ENCODE measurements at places on chromosomes 7 and 10.

DNA sequence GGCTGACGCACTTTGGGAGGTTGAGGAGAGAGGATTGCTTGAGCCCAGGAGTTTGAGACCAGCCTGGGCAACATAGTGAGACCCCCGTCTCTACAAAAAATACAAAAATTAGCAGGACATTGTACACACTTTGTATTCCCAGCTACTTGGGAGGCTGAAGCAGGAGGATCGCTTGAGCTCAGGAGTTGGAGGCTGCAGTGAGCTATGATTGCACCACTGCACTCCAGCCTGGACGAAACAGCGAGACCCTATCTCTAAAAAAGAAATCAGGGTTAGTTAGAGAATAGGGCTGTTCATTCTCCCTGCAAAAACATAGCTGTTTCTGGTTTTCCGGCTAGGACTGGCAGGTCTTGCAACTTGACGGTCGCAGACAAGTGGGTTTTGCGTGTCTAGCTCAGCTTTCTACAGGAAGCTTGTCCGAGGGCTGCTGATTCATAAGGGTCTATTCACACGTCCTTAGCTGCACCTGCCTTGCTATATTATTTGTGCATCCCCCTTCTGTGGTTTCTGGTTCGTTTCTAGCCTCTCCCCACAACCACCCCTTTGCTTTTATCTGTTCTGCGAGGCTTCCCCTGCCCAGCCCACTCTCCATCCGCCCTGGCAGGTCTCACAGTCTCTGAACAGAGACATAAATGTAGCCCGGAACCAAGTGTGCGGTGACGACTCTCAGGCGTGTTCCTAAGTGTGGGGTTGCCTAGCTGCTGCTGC is 10.7 kb downstream of the AMZ1 start:
- no peak for DNase-seq

DNA sequence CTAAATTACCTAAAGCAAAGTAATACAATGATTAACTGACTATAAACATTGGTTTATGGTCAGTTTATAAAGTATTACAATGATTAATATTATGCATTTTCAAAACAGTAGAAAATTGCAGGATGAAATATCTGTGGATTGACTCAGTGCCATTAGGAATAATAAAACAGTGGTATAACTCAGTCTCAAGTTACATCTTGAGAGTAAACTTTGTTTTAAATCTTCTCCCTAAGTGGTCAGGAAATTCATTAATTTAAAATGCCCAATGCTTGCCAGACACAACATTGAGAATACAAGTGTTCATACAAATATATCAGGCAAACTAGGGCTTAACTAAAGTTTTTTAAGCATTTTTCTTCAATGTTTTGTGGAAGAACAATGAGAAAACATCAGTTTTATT is 257.8 kb downstream of the ETV1 start:
- no peak for DNase-seq

GRCh38 chr7:134782121-134782623 is 2.7 kb downstream of the CALD1 start:
- no peak for DNase-seq

- no peak for DNase-seq
Measured at GRCh38 chr7:55549457-55549856, 22.8 kb downstream of the VOPP1 start.

- no peak for DNase-seq
Measured at GRCh38 chr7:69419934-69420333, 178.3 kb upstream of the AUTS2 start.

DNA sequence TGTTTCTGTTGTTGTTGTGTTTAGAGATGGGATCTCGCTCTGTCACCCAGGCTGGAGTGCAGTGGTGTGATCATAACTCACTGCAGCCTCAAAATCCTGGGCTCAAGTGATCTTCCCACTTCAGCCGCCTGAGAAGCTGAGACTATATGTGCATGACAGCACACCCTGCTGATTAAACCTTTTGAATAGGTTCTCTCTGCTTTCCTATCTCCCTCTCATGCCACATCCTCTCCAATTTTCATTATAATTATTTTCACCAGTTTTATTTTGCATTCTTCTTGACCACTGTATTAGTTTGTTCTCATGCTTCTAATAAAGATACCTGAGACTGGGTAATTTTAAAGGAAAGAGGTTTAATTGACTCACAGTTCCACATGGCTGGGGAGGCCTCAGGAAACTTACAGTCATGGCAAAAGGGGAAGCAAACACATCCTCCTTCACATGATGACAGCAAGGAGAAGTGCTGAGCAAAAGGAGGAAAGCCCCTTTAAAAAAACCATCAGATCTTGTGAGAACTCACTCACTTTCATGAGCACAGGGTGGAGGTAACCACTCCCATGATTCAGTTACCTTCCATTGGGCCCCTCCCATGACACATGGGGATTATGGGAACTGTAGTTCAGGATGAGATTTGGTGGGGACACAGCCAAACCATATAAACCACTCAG is 12.9 kb downstream of the AGK start:
- DNase-seq = peak; percentile 51

DNA sequence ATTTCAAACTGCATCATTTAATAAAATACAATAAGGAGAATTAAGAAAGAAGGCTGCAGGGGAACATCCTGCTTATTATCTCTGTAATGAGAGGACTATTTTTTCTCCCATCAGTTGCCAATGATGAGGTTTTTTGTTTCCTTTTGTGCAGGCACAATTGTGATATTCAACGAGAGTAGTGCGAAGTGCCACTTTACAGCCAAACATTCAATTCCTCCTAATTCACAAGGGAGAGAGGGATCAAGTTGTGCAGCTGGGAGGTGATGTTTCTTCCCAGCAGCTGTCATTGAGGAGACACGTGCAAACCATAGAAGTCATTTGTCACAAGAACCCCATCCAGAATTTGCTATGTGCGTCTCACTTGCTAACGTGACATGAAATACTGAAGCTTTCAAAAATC is 81.6 kb upstream of the ICA1 start:
- DNase-seq = no peak

DNA sequence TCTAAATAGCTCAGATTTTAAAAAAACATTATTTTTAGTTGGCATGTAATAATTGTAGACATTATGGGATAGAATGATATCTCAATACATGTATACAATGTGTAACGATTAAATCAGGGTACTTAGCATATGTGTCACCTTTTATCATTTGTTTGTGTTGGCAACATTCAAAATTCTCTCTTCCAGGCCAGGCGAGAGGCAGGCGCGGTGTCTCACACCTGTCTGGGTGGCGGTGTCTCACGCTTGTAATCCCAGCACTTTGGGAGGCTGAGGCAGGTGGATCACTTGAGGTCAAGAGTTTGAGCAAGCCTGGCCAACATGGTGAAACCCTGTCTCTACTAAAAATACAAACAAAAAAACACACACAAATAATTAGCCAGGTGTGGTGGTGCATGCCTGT is 151.7 kb downstream of the RTKN2 start:
- DNase-seq = no peak

DNA sequence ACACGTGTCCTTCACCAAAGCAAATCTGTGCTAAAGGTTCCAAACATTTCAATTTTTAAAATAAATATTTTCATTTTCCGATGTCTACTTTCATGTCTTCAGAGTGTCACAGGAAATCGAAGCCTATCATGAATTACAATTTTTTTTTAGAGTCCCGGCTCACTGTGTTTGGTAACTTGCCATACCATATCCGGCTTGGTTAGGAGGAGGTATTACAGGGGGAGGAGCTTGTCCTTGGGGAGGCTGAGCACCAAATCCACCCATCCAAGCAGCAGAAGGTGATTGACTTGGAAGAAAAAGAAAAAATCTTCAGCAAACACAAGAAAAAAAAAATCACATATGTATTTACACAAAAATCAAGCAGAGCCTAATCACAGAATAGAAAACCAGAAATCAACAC is 21.3 kb downstream of the TIAL1 start:
- peak; percentile 16 for DNase-seq

GRCh38 chr10:116460219-116460618 is 32.6 kb downstream of the PNLIPRP3 start:
- no peak for DNase-seq

GRCh38 chr10:121244818-121245217 is 353.4 kb downstream of the FGFR2 start:
- no peak for DNase-seq

DNA sequence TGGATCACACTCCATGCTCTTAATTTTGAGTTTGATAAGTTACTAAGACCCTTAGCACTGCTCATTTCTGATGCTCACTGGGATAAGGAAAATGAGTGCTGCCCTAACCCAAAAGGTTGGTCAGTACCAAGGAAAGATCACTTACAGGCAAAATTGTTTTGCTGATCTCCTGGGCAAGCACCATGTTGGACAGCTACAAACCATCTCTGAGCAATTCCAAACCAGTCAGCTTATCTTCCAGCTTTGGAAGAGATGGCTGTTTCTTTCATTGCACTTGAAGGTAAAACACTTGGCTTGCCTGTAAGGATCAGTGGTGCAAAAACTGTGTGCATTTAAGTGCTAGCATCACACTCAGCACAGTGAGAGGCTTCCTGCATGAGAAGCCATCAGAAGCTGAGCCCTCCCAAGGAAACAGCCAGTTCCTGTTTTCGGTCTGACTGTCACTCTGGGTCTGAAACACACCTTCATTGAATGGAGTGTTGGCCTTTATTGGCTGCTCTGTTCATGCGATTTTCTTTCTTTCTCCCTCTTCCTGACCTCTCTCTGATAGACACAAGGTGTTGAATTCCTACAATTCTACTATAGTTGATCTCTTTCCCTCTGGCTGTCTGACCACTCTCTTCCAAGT is 126.4 kb upstream of the GHITM start:
- no peak for DNase-seq

DNA sequence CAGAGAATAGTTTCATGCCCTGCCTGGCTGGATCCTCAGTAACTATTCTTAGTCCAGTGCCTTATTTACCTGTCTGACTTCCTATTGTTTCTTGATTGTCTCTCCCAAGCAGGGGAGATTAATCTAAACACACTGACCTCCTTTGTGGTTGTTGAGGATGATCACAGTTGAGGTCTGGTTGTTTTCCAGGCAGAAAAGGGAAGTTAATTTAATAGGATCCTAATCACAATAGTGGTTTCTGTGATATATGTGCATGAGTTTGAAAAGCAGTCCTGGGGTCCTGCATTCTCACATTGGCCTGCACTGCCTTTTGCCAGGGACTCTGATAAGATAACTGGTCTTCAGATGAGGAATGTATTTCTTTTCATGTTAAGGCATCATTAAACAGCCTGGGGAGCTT is 130.1 kb downstream of the SND1 start:
- no peak for DNase-seq

- no peak for DNase-seq
Measured at GRCh38 chr7:130904792-130905191, 170.8 kb upstream of the KLF14 start.

GRCh38 chr10:78747401-78748234 is 321.1 kb upstream of the ZMIZ1 start:
- no peak for DNase-seq

- no peak for DNase-seq
Measured at GRCh38 chr7:149409895-149410294, 51.0 kb downstream of the ZNF777 start.

GRCh38 chr10:30039567-30039966 is 19.8 kb downstream of the JCAD start:
- DNase-seq = no peak

- no peak for DNase-seq
Measured at GRCh38 chr7:27409776-27410175, 167.2 kb downstream of the EVX1 start.

DNA sequence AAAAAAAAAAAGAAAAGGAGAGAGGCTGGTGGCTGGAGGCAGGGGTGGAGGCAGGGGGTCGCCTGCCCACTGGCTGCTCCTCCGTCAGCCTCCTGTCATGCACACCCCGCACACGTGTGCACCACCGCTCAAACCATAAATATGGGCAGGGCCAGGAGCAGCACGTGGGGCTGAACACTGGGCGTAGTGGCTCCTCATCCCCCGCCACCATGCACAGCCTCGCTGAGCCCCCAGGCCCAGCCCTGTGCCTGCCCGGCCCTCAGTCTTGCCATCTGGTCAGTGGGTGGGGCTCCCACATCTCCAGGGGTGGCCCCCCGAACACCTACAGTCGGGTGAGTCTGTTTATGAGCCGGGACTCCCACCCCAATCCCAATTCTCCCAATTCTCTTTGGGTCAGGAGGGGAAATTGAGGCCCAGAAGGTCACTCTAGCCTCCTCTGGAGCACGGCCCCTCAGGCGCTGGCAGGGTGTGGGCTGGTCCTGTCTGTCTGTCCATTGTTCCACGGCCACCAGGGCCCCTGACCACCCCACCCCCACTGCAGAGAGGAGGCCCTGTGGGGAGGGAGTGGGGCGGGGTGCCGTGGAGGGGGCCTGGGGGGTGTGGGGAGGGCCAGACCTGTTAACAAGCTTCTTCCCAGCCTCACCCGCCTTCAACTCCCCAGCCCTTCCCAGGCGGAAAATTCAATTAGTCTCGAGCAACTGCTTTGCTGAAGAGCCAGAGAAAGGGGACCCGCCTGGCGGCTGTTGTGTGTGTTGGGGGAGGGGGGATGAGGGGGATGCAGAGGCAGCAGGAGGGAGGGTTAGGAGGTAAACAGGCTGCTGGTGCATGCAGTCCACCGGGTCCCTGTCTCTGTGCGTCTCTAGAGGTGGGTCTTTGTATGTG is 19.5 kb upstream of the GRIFIN start:
- DNase-seq = no peak

DNA sequence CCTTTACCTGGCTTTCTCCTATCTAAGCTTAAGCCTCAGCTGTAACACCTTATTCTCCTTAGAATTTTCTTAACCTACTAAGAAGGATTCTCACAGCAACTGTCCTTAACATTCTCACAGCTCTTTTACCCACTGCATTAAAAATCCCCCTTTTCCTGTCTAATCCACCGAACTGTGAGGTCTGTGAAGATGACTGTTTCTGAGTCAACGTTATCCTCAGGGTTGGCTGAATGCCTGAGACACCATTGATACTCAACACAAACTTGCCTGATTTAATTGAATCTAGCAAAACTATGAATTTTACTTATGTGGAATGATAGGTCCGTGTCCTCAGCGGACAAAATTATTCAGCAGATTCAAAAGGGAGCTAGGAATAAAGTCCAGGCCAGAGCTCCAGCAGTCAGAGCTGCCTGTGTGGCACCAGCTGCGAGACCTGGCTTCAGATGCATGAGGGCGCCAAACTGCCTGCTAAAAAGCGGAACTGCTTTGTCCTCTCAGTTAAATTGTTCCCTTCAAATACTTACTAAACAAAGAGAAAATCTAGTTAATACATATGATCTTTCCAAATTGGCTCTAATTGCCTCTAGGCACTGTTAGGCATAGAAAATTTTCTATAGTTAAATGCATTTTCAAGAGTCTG is 33.4 kb upstream of the VWDE start:
- DNase-seq = peak; percentile 59

DNA sequence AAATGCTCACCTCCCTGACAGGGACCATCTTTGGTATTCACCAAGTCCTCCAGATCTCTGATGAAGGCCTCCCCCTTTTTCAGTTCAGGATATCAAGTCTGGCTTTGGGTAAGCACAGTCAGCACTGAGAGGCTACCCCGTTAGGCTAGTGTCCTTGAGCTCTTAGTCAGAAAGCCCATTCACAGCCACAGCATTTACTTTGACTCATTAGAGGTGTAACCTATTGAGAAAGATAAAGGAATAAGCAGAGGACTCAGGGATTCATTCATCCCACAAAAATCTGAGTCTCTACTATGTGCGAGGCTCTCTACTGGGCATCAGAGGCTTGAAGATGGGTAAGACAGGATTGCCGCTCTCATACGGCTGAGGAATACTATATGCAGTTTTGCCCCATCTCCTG is 14.0 kb upstream of the RAMP3 start:
- no peak for DNase-seq

- DNase-seq = no peak
Measured at GRCh38 chr7:69104023-69104422, 494.3 kb upstream of the AUTS2 start.

GRCh38 chr10:89547853-89548513 is 12.6 kb upstream of the SLC16A12 start:
- DNase-seq = no peak

Measured in K562 (cell line).